ENCODE measurements at places on chromosomes 5 and 9. TPM values are rescaled to one million over a fixed set of nuclear protein-coding genes. Genes with fewer than 3 reads are reported as not detected.

Gene EIF4EBP3
- polyA plus RNA-seq, result 71.5 TPM

Gene C1QTNF3
- 0.36 TPM for polyA plus RNA-seq

Gene PDE6A
- polyA plus RNA-seq, result not detected

Gene FAM169A
- 11.4 TPM for polyA plus RNA-seq

Gene IL9
- not detected for polyA plus RNA-seq

All from naive thymus-derived CD8-positive, alpha-beta T cell (primary cell).